Activated T-cell treated with anti-CD3 and anti-CD28 coated beads, Interleukin-2, amount 50 U/mL, for 4 hours (primary cell): ENCODE measurements at places on chromosomes 12 and 14. TPM values are rescaled to one million over a fixed set of nuclear protein-coding genes. Genes with fewer than 3 reads are reported as not detected.

DNA sequence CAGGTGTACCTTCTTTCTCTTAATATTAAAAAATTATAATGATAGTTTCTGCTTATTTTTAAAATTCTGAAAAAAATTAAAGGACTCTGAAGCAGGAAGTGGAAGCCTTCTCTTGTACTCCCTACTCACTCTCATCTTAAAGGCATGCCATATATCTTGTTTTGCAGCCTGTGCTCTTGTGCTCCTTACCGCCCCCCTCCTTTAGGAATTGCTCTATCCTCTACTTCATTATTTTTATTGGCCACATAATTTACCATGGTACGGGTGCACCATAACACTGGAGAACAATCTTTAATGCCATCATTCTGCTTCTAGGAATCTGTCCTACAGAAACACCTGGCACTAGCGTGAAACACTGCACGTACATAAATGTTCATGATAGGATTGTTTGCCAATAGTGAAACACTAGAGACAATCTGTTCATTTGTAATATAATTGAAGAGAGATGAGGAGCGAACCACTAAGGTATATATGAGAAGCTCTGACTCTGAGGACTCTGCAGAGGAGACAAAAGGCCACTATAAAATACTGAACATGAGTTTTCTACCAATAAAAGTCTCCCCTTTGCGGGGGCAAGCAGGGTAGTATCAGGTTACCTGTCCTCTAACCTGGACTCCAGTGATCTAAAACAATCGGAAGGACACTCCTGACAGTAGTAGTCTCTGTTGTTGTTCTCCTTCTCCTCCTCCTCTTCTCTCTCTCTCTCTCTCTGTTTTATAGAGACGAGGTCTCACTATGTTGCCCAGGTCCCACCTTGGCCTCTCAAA, 6.3 kb upstream of the NYNRIN start:
- no peak for DNase-seq

DNA sequence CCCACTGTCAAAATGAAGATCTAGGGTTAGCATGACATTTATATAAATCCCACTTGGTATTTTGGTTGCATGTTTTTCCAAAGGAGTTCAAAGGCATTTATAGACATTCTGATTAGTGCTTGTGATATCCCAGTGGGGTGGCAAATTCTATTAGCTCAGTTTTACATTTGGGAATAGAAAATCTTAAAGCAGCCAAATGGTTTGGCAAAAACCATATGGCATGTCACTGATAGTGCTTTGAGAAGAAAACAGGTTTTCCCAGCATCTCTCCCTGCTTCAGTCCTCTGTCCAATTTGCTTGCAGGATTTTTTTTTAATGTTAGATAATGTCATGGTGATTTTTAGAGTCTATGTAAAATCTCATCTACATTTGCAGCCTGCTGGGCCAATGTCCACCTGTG, 225.1 kb upstream of the DIO3 start:
- no peak for DNase-seq

DNA sequence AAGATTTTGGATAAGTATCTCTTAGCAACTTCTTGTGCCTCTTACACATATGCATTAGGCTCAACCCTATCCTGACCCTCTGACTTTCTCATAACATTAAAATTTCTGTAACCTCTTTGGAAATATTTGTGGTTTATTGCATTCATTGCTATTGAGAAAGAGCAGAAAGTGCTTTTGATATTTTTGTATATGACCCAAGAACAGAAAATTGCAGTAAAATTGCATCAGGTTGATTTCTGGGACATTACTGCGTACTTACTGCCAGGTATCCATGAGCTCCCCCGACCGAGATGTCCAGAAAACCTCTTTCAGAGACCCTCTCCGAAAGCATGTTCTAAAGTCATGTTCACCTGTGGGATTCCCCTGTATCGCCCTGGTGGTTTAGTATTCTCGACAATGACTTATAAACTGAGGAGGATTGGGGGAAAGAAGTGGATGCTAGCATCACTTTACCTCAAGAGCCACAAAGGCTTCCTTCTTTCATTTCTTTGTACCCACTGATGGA, 14.5 kb upstream of the IL22 start:
- DNase-seq, result no peak

- no peak for DNase-seq
Measured at GRCh38 chr12:75850721-75851462, 180.7 kb downstream of the PHLDA1 start.

DNA sequence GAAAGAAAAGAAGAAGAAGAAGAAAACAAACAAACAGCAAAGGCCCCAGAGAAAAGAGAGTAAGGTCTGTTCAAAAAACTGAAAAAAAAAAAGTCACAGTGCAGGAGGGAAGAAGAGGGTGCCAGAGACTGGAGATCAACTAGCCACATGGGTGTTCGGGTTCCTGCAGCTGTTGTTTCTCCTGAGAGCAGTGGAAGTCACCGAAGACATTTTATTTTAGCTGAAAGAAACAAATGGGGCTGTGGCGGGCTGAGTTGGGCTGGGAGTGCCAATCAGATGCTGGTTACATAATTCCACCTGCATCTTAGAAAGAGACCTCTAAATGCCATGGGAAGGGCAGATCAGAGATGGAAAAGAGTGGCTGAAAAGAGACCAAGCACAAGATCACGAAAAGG, 33.9 kb downstream of the ACTN1 start:
- DNase-seq, result no peak

ZFHX2 gene
- 1.1 TPM for total RNA-seq

GRCh38 chr12:28235015-28235414, 44.8 kb downstream of the CCDC91 start:
- no peak for DNase-seq

- DNase-seq, result no peak
Measured at GRCh38 chr14:91464615-91465205, 45.4 kb downstream of the PPP4R3A start.
